ENCODE measurements at places on chromosomes 7 and 10.

DNA sequence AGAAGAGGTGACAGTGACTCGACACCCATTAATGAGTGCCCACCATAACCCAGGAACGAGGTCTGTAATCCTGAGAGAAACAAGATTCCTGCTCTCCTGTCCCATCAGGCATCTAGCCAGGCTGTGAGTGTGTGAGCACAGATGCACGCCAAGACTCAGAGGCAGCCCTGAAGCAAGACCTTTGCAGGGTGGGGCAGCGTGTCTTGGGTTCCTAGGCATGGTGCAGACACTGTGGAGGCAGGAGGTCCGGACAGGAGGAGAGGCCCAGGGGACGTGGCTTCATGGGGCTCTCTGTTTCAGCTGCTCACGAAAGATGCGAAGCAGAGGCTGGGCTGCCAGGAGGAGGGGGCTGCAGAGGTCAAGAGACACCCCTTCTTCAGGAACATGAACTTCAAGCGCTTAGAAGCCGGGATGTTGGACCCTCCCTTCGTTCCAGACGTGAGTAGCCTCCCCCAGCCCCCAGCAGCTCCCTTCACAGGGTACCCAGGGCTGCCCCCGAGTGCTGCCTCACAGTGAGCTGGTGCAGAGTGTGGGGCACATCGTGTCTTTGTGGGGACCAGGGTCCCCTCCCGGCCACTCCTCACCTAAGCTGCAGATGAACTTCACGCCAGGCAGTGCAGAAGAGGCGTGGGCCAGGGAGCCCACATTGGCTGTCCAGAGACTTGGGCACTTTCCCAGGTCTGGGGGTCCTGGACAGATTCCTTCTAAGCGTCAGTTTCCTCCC lies 94.5 kb downstream of the RGS10 start:
- DNase-seq: no peak

DNA sequence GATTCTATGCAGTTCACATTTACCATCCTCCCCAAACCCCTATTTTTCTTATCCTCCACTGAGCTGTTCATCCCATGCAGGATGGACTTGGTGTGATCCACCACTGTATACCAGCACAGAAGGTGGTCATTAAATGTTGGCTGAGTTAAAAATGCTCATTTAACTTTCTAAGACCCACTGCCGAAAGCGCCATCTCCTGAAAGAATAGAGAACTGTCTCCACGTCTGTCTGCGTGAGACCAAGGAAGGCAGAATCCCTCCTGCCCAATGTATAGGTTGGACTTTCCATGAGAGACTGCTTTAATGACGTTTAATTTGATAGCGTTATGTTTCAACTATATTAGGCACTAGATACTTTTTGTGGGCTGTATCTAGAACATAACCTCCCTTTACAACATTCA lies 124.3 kb downstream of the GPAM start:
- no peak for DNase-seq

- DNase-seq: peak; percentile 71
Measured at GRCh38 chr7:105352018-105352612, 36.6 kb downstream of the SRPK2 start.

DNA sequence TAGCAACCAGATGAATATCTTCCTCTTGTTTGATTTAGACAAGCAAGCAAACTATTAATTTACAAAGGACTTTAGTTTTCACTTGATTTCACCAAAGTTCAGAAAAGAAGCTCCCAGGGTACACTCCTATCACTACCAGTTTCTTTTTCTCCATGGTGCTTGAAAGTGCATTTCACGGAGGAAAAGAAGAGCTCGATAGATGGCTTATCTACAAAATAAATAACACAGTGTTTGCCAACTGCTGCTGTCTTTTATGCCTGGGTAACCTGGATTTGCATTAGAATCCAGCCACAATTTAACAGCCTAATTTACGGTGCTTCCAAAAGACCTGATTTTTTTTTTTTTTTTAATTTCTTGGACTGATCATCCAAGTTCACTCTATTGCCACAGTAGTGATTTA lies 275.7 kb downstream of the GPR37 start:
- no peak for DNase-seq
